Effector memory CD4-positive, alpha-beta T cell (primary cell): ENCODE measurements at places on chromosomes 12 and 14.

GRCh38 chr12:93663006-93663728 lies 14.0 kb upstream of the CRADD start:
- DNase-seq = no peak

GRCh38 chr12:724194-724855 lies 28.1 kb upstream of the WNK1 start:
- no peak for DNase-seq

GRCh38 chr12:115341442-115341841 lies 657.5 kb upstream of the TBX3 start:
- no peak for DNase-seq

GRCh38 chr14:99155173-99156089 lies 116.6 kb downstream of the BCL11B start:
- no peak for DNase-seq

DNA sequence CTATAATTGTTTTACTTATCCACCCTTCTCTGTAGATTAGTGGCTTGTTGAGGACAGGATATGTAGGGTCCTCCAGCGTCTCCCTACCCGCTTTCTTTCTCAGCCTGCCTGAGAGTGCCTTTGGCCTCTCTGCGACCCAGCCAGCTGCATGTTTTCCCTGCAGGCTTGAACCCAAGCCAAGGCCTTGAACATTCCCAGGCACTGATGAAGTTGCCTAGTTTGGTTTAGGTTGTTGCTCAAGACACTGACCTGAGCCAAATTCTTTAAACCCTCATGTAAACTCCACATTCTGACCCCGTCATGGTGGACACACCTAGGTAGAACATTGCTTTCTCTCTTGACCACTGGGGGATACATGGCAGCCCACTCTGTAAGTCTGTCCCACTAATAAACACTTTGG lies 33.4 kb upstream of the TXNRD1 start:
- DNase-seq = no peak

GRCh38 chr14:100035700-100036099 lies 29.5 kb upstream of the EVL start:
- no peak for DNase-seq

GRCh38 chr12:49948866-49949845 lies 1.4 kb upstream of the AQP2 start:
- DNase-seq = no peak

DNA sequence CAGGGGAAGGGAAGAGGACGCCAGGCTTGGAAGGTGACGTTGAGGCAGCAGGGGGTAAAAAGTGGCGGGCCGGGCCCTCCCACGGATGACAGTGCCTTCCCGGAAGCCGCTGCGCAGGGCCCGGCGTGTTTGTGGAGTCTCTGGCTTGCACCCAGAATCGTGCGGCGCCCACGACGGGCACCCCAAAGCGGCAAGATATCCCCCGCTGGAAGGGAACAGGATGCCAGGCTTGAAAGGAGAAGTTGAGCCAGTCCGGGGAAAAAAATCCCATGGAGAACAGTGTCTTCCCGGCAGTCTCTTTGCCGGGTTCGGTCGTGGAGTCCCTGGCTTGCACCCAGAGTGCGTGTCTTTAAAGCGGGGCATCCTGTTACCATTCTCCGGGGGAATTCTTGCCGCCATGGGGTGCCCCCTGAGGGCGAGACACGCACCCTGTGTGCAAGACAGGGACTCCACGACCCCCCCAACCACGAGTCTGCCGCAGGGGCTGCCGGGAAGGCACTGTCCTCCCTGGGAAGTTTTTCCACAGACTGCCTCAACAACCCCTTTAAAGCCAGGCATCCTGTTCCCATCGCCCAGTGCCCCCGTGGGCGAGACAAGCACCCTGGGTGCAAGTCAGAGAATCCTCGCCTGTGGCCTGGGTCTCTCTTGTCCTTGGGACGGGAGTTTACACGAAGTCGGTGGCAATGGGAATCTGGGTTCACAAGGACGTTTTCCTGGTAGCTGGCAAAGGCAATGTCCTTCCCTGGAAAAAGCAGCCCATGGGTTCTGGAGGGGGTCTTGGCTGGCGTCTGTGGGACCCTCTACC lies 156.1 kb upstream of the ALG10B start:
- DNase-seq = no peak

GRCh38 chr12:56720731-56721151 lies 4.4 kb downstream of the NACA start:
- no peak for DNase-seq

DNA sequence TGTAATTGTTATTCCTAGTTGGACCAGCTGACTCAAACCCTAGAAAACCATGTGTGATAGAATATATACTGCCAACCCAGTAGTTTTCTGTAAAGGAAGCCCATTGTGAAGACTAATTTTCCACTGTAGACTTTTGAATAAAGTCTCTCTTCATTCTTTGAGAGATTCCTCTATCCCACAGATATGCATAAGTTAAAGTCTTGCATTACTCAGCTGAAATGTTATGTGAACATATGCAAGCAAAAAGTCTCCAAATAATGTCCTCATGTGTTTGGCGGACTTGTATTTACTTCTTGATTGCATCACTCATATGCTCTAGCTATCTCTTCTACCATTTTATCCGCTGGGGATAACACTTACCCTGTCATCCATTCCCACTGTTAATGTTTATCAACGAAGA lies 35.1 kb upstream of the OTOGL start:
- DNase-seq = no peak

GRCh38 chr12:100827901-100828520 lies 33.4 kb downstream of the ANO4 start:
- no peak for DNase-seq

- DNase-seq = no peak
Observed at GRCh38 chr12:125111403-125111802, 46.2 kb downstream of the AACS start.

- no peak for DNase-seq
Observed at GRCh38 chr12:51019927-51020326, 6.3 kb downstream of the SLC11A2 start.

GRCh38 chr12:113261847-113262470 lies 40.7 kb downstream of the TPCN1 start:
- no peak for DNase-seq

DNA sequence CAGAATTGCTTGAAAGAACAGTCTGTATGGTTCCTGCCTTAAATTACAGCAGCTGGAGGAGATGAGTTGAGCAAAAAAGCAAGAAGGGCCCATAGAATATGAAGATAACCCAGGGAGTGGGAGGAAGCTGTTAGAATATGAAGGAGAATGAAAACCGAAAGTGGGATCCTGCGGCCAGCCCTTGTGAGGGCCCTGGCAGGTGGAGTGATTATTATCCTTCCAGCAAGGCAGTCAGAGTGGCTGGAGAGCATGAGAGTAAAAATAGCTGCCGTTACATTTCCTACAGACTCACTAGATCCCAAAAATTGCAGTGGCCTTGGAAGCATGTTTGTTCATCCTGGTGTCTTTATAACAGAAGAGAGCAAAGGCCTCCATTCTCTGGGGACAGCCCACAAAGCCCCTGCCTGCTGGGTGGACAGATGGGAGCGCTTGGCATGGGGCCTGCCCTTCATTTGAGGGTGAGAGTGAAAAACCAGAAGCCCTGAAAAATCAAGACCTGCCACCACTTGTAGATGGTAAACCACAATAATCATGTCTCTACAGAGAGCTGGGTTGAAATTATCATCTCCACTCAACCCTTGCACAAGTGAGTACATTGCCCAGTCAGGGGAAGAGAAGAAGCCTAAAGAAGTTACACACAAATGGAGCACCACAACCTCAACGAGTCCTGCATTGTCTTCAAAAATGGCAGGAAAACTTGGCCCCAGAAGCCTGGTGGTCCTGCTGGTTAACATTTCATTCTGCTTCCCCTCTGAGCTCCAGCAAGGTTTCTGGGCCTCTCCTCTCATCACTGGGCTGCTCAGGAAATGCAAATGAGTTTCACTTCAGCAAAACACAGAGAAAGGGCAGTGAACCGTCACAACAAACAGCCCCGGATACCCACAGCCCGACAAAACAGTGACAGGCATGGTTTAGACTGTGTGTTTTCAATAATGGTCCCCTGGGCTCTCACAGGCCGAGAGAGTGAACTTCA lies 20.5 kb downstream of the ZDHHC22 start:
- DNase-seq = peak; percentile 46

- DNase-seq = no peak
Observed at GRCh38 chr14:77131871-77132486, 9.6 kb downstream of the ZDHHC22 start.

- no peak for DNase-seq
Observed at GRCh38 chr12:123973552-123974341, 732 bp downstream of the ZNF664 start.

DNA sequence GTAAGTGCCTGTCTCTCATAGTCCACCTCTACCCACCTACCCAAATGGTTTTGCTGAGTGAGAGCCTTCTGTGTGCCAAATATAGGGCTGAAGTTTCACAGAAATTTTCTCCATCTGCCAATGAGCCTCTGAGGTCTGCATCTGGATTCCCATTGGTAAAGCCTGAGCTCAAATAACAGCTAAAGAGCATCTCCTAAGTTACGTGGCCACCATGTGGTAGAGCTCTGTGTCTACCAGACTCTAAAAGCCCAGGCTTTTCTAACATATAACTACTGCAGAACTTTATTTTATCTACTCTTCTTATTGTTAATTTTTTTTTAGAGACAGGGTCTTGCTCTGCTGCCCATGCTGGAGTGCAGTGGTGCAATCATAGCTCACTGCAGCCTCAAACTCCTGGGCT lies 16.0 kb downstream of the AMDHD1 start:
- no peak for DNase-seq

DNA sequence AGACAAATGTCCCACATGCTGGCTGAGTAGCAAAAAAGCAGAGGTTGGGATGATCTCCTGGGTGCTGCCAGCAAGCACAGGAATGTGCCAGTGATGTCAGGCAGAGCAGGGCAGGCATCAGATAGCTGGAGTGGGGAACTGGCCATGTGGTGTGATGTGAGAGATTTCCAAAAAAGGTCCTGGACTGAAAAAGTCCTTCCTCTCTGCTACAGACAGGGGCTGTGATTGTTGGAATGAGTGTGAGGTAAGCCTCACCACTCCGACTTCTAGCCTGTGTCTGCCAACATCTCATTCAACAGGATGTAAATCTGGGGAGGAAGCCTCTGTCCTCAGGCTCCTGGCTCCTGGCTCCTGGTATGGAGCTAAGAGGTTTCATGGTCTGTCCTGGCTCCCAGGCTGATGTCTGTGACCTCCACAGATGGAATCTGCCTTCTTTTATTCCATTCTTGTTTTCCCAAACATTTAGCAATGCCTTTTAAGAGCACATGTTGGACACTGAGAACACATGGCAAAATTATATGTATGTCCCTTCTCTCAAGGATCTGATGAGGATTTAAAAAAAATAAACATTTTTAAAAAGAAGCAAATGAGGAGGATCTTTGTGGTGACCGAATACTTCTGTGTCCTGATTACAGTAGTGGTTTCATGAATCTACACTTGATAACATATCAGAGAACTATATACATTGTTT lies 50.1 kb upstream of the STK38L start:
- no peak for DNase-seq

GRCh38 chr12:94596596-94596995 lies 53.8 kb downstream of the TMCC3 start:
- no peak for DNase-seq

- DNase-seq = no peak
Observed at GRCh38 chr12:70962226-70962794, 41.8 kb upstream of the PTPRR start.

DNA sequence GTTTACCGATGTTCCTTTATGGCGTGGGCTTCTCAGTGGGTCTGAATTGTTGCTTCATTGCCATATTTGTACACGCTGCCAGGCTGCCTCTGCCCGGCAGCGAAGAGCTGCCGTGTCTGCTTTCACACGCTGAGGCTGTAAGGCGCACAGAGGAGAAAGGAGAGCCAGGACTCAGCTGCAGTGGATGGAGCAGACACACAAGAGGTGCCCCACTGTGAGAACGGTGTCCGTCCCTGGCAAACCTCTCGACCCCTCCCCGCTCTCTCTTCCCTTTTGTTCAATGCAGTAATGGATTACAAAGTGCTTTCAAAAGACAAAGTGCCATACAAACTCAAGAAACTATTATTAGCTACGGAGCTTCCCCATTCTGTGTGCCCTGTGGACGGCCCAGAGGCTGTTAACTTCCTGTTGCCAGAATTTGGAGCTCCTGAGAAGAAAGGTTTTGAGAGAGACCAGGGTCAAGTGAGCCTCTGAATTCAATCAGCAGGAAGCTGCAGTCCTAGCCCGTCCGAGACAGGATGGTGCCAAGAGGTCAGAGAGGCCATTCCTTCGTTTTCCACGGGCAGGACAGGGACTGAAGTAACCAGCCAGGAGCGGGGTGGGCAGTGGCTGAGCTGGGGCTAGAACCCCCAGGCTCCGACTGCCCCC lies 15.8 kb downstream of the CCND2 start:
- DNase-seq = no peak

DNA sequence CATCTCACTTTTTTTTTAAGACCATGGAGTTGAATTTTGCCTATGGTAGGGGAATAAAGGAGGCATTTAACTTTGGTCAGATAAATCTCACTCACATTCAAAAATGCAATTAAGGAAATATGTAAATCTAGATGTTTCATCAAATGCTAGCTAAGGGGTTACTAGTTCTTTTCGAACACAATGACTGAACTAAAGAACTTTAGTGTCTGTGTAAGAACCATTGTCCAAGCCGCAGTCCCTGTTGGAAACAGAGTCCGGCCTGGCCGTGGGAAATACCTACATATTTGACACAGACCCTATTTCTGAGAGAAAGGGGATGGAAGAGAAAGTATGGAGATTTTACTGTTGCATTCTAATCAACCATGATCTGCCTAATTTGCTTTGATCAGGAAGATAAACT lies 17.4 kb downstream of the LGR5 start:
- no peak for DNase-seq

GRCh38 chr12:106248846-106249371 lies 1.1 kb upstream of the CKAP4 start:
- DNase-seq = peak; percentile 30
